ENCODE measurements at places on chromosomes 7 and 10.

- no peak for DNase-seq
These were observed 61.5 kb upstream of the NANOS1 start for GRCh38 chr10:118968060-118968459.

DNA sequence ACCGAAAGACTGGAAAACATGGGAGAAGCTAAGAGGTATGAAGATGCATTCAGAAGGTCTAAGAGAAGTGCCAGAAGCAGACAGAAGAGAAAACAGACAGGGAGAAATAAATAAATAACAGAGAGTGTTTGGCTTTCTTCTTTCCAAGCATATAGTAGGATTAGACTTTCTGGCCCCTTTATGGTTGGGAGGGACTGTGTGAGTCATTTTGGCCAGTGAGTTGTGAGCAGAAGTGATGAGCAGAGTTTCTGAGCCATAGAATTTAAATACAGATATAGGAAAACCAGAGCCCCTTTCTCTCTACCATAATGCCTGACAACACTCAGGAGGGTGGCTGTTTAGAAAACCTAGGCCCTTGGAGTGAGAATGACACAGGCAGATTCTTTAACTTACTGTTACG, 171.0 kb downstream of the PPP1R17 start:
- no peak for DNase-seq

GRCh38 chr7:33237036-33237435, 107.7 kb downstream of the BBS9 start:
- no peak for DNase-seq

DNA sequence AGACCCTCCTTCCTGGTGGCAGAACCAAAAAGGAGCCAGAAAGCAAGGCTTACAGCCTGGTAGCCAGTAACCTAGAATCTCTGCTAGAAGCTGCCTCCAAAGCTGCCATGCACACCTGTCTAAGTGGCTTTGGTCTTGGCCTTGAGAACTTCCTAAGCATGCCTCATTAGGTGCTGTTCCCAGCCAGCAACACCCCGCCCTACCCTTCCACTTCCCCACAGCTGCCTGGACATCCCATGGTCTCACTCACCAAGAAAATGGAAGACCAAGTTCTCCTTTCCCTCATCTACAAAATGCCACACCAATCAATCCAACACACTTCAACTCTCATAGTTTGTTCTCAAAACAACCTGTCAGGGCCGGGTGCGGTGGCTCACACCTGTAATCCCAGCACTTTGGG, 4.2 kb downstream of the PSAP start:
- DNase-seq, result no peak

DNA sequence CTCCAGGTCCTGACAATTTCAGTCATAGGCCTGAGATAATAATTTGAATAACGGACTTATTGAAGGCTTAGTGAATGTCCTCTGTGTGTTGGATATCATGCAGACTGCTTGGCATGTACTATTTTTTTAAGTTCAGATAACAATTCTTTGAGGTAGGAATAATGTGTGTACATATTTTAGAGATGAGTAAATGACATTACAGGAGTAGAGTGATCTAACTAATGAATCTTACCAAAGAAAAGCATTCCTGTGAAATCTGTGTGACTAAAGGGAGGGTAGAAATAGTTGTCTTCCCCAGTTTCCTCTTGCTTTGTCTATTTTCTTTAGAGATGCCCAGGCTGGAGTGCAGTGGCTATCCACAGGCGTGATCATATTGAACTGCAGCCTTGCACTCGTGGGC, 391.8 kb upstream of the ETV1 start:
- no peak for DNase-seq

GRCh38 chr7:126411821-126412383, 840.8 kb downstream of the GRM8 start:
- DNase-seq, result no peak

- DNase-seq, result no peak
These were observed 28.2 kb upstream of the SEMA3D start for GRCh38 chr7:85215098-85215497.

DNA sequence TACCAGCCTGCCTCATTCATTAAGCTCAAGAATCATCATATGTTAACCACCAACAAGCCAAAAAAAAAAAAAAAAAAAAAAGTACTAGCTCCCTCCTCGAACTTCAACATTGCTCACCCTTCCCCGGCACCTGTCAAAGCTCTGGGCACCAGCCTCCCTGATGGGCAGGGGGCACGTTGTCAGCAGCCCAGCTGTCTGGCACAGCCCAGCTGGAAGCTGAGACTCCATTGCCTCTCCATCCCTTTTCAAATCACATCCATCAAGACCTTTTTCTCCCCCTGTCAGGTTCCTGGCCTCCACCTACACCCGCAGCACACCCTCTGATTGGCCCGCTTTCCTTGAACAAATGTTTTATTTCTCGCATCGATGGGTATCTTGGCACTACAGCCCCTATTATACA, 913.3 kb upstream of the AUTS2 start:
- DNase-seq, result no peak

- DNase-seq, result no peak
These were observed 6.5 kb downstream of the LBX1 start for GRCh38 chr10:101222683-101223273.

DNA sequence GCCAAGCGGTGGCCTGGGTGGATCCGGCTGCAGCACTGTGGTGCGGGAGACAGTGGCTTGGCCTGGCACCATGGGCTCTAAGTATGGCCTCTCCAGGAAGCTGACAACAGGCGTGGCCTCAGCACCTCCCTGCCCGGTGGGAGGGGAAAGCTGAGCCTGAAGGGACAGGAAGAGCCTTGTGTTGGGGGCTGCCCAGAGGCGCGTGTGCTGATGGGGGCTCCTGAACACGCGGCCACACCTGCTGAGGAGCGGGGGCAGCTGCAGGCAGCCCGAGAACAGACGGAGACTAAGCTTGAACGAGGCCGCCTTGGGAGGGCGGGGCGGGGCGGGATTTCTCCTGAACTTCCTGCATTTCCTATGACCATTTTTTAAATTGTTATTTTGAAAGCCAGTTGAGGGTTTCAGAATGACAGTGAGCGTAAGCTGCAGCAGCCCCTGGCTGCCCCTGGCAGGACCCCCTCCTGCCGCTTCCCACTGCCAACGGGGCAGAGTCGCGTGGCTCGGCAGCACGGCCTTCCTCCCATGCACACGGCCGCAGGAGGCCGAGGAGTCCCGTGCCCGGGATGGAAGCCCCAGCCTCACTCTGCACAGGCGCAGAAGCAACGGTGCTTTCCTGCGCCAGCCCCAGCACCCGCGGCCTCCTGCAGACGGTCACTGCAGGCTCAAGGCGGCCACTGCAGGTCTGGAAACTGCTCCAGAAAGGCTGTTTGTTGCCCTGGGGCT, 43.2 kb downstream of the DPYSL4 start:
- no peak for DNase-seq

GRCh38 chr10:111498560-111498959, 421.7 kb downstream of the ADRA2A start:
- no peak for DNase-seq

- no peak for DNase-seq
These were observed 332.2 kb downstream of the EXOC4 start for GRCh38 chr7:133584956-133585668.

DNA sequence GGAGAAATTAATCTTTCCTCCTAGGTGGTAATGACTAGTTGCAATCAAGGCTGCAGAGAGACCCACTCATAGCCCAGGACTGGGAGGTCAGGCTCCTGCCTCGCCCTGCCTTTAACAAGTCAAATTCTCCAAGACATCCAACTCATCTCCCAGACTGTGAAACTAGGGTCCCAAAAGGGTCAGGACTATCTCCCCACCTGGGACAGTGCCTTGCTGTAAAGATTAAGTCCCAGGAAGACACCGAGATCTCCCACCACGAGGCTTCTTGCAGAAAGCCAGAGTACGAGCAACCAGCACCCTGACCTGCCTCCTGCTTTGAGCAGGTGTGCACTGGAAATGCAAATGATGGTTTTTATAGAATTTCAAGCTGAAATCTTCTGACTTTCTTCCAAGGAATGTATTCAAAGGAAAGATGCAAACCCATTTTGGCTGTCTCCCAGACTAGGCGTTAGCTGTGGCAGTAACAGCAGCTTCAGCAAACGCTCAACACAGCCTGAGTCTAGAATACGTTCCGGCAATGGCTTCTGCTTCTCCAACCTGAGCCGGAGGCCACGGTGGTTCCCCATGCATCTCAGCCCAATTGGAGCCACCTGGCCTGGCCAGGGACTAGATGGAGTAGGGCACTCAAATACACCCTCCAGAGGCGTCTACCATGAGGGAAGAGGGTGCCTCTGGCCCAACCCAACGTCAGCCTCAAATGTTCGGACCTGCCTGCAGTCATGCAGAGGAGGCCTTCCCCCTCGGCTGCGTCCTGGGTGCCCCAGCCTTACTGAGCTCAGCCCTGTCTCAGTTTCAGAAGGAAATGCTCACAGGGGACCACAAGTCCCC, 170.4 kb downstream of the PRKAG2 start:
- no peak for DNase-seq

GRCh38 chr7:5419539-5420066, 4.0 kb downstream of the TNRC18 start:
- no peak for DNase-seq

DNA sequence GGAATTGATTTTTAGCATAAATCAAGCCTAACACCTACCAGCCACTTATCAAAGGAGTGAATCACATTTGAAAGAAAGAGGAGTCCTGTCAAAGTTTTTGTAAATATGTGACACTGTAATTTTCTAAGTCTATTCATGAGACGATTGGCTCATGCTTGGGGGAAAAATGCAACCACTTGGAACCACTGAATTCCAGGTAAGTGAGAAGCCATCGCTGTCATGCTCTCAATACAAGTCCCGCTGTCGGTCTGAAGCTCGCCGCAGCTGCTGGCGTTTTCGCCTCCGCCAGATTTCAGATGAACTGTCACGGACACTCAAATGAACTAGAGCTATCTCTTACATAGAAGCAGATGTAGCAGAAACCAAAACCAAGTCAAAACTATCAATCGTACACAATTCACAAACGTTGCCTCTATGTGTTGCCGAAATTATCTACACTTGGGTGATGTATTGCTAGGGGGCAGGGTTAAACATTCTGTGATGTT, 279.8 kb upstream of the FZD8 start:
- no peak for DNase-seq

DNA sequence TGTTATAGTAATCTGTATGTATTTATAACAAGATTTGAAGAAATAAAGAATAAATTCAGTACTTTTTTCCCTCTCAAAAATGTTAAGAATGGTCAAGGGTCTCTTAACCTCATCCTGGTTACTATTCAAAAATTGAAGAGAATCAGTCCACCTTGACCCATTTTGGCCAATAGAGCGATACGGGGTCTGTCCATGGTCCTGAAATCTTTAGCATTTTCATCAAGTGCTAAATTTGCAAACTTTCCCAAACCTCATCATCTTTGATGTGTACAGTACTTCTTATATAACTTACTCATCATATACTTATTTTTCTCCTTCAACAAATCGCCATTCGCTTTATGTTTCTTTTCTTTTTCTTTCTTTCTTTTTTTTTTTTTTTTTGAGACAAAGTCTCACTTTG, 23.6 kb downstream of the TMEM178B start:
- DNase-seq, result no peak

- DNase-seq, result peak; percentile 14
These were observed 579 bp downstream of the RBM33 start for GRCh38 chr7:155644971-155645509.

GRCh38 chr7:151139071-151139790, 28.3 kb downstream of the GBX1 start:
- no peak for DNase-seq

DNA sequence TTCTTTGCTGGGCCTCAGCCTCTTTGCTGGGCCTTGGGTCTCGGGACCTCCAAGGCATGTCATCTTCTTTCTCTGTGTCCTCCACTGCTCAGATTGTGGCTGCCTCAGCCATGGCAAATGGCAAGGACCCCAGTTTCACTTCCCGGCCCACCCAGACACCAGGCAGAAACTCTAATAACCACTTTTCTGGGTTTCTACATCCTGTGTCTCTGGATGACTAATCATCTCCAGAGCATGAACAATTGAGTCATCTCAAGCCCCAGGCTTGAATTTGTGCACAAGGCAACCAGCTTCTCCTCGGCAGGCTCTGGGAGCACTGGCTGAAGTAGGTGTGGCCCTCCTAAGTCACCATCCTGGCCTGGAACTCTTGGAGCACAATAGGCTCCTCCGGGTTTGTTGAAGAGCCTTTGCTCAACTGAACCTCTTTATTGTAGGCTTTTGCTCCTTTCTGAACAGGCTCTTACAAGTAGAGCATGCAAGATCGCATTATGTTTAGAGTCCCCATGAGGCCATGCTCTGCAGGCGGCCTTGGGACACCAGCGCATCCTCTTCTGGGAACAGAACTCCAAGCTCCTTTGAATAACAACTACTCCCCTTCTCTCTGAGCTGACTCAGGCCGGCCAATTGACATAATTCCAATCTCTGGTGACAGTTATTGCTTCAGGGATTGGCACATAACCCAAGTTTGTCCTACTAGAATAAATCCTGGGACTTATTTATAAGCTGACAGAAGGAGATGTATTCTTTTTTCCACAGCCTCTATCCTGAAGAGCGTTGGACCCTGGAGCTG, 218.1 kb downstream of the WDR11 start:
- no peak for DNase-seq

- no peak for DNase-seq
These were observed 26.8 kb upstream of the THSD7A start for GRCh38 chr7:11858622-11859302.

- DNase-seq, result no peak
These were observed 161.0 kb downstream of the HGF start for GRCh38 chr7:81608748-81609382.

GRCh38 chr7:55250313-55250712, 114.8 kb upstream of the LANCL2 start:
- DNase-seq, result no peak

- DNase-seq, result no peak
These were observed 240.2 kb downstream of the BUB3 start for GRCh38 chr10:123394382-123394781.

DNA sequence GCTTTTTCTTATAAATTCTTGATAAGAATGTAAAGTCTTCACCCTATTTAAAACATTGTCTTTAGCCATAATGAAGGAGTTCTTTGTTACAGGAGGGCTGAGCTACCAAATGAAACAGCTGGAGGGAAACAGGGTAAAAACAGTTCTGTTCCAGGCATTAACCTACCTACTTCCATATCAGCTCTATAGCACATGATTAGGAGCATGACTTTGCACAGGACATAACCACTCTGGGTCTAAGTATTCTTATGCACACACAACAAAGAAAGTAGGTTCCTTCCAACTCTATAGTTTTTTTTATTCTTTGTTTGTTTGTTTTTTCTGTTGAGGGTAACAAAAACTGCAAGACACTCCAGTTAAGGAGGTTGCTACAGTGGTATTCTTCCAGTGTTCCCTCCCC, 52.7 kb downstream of the SCIN start:
- no peak for DNase-seq

GRCh38 chr10:78473006-78473405, 439.3 kb downstream of the RPS24 start:
- DNase-seq, result no peak

Measured in stimulated activated CD8-positive, alpha-beta memory T cell treated with anti-CD3 and anti-CD28 coated beads, Interleukin-4, amount 100 ng/mL, for 4 hours (primary cell).